ENCODE measurements at places on chromosomes 2 and 18.

GRCh38 chr2:8087480-8087840 is 594.4 kb upstream of the ID2 start:
- no peak for DNase-seq

DNA sequence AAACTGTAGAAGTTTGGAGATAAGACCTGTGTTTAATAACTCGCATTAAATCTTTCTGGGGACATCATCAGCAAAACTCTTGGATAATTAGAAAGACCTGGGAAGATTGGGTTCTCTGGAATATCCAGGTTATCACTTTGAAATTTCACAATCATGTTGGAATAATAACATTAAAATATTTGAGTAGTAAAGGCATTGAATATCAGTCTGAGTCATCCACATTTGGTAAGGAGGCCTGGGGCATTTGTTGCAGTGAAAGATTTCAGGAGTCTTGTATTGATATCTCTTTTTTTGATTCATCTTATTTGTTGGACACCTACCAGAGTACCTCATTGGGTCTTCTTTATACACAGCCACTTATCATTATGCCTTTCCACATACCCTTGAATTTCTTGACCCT is 95.9 kb downstream of the EPB41L5 start:
- no peak for DNase-seq

GRCh38 chr2:158914731-158915130 is 53.7 kb upstream of the TANC1 start:
- no peak for DNase-seq

GRCh38 chr2:158478237-158478636 is 21.5 kb downstream of the PKP4 start:
- DNase-seq = no peak

DNA sequence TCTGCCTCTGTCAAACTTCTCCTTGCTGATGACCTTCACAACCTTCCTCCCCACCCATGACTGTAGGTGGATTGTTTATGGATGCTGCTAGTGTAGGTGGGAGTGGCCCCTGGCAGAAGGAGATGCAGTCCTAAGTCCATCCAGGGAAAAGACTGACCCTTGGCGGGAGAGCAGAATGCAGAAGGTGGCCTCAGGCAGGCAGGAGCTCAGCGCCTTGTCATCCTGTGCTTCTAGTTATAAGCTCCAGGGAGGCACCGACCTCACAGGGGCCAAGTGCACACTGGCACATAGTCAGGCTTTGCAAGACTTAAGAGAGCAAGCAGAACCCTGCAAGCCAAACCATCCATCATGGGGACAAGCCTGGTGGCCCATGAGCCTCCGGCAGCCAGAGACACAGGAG is 74.4 kb downstream of the CAPN13 start:
- no peak for DNase-seq

GRCh38 chr18:74229005-74229404 is 62.8 kb downstream of the CYB5A start:
- DNase-seq = no peak

DNA sequence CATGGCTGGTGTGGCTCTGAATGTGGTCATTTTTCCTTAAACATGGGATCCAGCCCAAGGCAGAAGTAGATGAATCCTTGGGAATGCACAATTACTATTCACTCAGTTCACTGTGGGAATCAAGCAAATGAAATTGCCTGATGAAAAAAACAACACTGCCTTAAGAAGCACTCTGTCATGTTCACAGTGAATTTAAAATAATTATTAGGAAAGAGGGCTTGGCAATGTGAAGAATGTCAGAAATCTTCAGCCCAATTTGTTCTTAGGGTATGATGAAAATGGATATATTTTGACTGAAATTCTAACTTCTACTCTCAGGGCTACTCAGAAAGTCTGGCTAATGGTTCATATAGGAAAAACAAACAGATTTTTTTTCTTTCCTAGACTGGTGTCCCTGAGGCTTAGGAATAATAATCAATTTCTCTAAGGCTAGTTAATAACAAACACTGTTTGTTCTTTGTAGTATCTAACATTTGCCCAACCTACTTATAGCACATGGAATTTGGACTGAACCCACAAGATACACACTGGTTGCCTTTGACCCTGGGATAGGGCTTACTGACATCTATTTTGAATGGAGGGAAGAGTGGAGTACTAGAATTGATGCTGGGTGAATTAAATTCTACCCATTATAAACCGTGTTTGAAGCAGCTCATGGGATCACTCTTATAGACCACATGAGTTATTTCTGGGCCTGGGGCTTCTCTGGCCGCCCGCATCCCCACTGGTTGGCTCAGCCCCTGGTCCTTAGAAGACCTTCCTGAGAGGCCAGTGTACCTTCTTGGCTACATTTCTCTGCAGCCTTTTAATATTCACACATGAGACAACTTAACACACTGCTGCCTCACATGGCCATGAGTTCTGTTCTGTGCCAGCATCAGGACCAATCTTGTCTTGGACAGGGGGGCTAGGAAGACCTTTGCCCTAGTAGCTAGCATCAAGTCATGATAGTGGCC is 8.3 kb upstream of the MRPL33 start:
- DNase-seq = no peak

GRCh38 chr18:6759579-6759978 is 30.1 kb downstream of the ARHGAP28 start:
- DNase-seq = no peak

DNA sequence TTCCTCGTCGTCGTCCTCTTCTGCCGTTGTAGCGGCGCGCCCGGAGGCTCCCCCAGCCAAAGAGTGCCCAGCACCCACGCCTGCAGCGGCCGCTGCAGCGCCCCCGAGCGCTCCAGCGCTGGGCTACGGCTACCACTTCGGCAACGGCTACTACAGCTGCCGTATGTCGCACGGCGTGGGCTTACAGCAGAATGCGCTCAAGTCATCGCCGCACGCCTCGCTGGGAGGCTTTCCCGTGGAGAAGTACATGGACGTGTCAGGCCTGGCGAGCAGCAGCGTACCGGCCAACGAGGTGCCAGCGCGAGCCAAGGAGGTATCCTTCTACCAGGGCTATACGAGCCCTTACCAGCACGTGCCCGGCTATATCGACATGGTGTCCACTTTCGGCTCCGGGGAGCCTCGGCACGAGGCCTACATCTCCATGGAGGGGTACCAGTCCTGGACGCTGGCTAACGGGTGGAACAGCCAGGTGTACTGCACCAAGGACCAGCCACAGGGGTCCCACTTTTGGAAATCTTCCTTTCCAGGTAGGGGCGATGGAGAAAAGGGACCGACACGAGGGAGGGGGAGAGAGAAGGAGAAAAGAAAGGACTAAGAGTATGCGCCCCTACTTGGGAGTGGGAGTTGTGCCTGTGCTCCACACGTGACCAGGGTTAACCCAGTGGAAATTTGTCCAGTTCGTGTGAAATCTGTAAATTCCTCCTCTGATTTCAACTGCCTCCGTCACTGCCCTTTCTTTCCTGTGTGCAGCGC is 800 bp downstream of the HOXD13 start:
- no peak for DNase-seq

- no peak for DNase-seq
Observed at GRCh38 chr2:187213798-187214197, 234.3 kb downstream of the CALCRL start.
